ENCODE measurements at places on chromosomes 7 and 10. TPM values are rescaled to one million over a fixed set of nuclear protein-coding genes. Genes with fewer than 3 reads are reported as not detected.

GRCh38 chr10:71840177-71840957 is 10.7 kb downstream of the PSAP start:
- H3K4me3 ChIP-seq, result no peak overlapping the region
- H3K36me3 ChIP-seq, result no peaks in the 10 kb centered on the region
- H3K4me1 ChIP-seq, result peaks cover 90% of the 10 kb centered on the region

DNA sequence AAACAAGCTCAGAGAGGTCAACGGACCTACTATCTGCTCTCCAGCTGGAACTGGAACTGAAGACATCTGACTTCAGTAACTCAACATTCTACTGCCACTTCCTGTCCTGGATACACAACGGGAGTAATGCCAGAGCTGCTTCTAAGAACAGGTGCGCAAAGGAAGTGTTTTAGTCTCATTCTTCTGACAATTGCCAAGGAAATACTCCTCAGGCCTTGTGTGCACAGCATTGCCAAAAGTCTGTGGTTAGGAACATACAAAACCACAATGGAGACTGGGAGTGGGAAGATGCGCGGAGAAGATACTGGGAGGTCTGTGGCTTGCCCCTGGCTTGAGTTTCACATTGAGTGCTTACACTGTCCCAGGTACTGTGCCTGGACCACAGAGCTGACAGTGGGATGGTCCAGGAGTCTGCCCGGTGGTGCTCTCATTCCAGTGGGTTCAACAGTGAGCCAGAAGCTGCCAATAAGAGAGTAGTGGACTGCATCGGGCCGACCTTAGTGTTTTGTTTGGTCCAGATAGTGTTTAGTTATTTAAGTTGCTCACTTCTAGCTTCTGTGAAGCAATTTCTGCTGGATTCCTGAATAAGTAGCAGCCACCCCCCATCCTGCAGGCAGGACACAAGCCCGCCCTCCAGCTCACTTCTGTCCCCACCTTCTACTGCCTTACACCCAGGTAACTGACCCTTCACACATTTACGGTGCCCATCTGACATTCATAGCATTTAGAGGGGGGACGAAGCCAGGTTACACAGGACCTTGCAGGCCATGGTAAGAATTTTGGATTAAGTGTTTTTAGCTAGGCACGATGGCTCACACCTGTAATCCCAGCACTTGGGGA is 10.3 kb downstream of the TBL2 start:
- no peak overlapping the region for H3K27ac ChIP-seq
- no peak for DNase-seq
- H3K4me1 ChIP-seq, result peaks cover 6% of the 10 kb centered on the region
- no peaks in the 10 kb centered on the region for H3K27me3 ChIP-seq
- no peak overlapping the region for H3K4me3 ChIP-seq

RTKN2 gene
- total RNA-seq, result 93.7 TPM

- H3K27ac ChIP-seq, result no peak overlapping the region
- no peaks in the 10 kb centered on the region for H3K27me3 ChIP-seq
- no peaks in the 10 kb centered on the region for H3K36me3 ChIP-seq
- DNase-seq, result no peak
- H3K4me1 ChIP-seq, result no peaks in the 10 kb centered on the region
Measured at GRCh38 chr7:146479040-146479439, 362.4 kb downstream of the CNTNAP2 start.

SLIT1 gene
- 0.23 TPM for total RNA-seq

- H3K27me3 ChIP-seq, result no peaks in the 10 kb centered on the region
- H3K4me3 ChIP-seq, result no peak overlapping the region
- DNase-seq, result no peak
- no peaks in the 10 kb centered on the region for H3K36me3 ChIP-seq
- no peaks in the 10 kb centered on the region for H3K4me1 ChIP-seq
- H3K27ac ChIP-seq, result no peak overlapping the region
Measured at GRCh38 chr10:109126541-109126940, 796.8 kb downstream of the XPNPEP1 start.

GRCh38 chr7:151195616-151196450 is 8.8 kb upstream of the ASB10 start:
- H3K4me1 ChIP-seq, result no peaks in the 10 kb centered on the region
- DNase-seq, result no peak
- no peak overlapping the region for H3K4me3 ChIP-seq
- H3K36me3 ChIP-seq, result no peaks in the 10 kb centered on the region

- no peak for DNase-seq
- no peak overlapping the region for H3K27ac ChIP-seq
- H3K4me1 ChIP-seq, result no peaks in the 10 kb centered on the region
Measured at GRCh38 chr7:42219447-42219846, 17.6 kb downstream of the GLI3 start.

Data from upper lobe of right lung (tissue), 1 donor.